AG08396 (cell line): ENCODE measurements at places on chromosomes 1 and 21.
A peak's percentile ranks its signal among the peaks of the same experiment; 100 is the strongest.

DNA sequence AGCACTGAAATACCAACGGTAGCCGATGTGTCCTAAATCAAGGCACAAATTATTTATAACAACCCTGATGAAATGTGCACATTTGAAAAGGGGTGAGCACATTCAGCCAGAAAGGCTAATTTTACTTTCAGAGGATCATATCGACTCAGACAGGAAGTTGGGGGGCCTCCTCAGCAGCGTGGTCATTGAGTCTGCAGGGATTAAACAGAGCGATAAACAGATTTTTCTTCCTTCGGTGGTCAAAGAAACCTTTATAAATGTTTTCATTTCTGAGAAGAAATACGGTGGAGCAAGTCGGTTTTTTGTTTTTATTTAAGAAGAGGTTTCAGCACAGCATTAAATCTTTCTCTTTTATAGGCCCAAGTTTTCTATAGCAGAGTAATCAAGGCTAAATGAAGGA is 45.7 kb downstream of the PGM1 start:
- no peak for DNase-seq

DNA sequence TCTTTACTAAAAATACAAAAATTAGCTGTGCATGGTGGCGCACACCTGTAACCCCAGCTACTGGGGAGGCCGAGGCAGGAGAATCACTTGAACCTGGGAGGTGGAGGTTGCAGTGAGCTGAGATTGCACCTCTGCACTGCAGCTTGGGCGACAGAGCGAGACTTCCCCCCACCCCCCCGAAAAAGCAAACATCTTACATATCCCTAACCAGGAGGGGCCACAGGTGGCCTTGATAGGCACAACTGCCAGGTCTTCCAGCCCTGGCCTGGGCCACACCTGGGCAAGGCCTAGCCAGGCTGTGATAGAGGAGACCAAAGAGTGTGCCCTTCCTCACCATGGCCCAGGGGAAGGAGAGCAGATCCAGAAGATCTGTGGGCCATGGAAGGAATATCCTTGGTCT is 28.6 kb upstream of the POU3F1 start:
- DNase-seq = no peak

DNA sequence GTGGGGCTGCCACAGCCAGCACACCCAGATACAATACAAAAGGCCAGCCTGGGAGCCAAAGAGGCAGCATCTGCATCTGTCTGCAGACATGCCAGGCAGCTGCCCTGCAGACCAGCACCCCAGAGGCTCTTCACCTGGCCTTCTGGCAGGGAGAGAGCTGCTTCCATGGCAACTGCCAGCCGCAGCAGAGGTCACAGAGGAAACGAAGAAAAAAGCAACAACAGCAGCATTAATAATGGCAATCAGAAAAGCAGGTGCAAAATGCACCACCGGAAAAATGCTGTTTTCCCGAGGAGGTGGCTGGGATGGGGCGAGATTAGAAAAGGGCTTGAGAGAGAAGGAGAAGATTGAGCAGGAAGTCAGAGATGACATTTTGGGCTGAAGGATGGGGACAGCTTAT is 309.5 kb downstream of the PCP4 start:
- no peak for DNase-seq

- DNase-seq = no peak
Observed at GRCh38 chr1:198622001-198622400, 16.8 kb upstream of the PTPRC start.

DNA sequence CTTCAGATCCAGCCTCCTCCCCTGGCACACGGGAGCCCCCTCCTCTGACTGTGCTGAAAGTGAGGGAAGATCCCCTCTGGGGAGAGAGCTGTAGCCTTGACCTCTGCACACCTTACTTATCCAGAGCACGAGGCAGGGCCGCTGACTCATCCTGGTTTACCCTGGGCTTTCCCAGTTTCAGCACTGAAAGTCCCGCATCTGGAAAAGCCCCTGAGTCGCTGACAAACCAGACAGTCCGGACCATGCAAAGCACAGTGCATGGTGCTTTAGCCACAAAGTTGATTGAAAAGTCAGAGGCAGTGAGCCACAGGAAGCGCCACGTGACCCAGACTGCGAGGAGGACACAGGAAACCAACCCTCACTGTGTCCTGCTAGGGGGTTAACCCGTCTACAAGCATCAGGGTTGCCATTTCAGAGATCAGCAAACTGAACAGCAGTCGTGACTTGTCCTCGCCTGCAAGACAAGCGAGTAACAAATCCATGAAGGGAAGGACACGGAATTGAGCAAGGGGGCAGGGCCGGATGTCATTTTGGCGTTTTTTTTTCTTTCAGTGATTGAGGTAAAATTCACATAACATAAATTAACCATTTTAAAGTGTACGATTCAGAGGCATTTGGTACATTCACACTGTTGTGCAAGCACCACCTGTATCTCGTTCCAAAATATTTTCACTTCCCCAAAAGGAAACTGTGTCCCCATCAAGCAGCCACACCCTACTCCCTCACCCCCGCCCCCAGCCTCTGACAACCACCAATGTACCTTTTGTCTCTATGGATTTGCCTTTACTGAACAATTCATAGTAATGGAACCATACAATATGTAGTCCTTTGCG is 19.9 kb upstream of the IFNGR2 start:
- peak; percentile 30 for DNase-seq

DNA sequence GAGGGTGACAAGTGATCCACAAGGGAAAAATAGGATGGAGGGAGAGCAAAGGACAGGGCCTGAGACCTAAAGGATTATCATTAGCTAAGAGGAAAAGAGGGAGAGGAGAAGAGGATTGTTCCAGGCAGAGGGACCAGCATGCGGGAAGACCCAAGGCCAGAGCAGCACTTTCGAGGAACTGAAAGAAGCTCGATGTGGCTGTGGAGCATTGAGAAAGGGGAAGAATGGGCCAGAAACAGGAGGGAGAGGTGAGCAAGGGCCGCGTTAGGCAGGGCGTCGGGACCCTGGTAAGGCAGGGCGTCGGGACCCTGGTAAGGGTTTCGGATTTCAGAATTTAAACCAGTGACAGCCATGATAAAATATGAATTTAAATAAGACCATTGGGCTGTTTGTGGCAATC is 22.8 kb upstream of the CSF1 start:
- no peak for DNase-seq

- DNase-seq = no peak
Observed at GRCh38 chr1:8814865-8815264, 2.6 kb downstream of the RERE start.

- DNase-seq = no peak
Observed at GRCh38 chr1:199336745-199337640, 690.5 kb upstream of the NR5A2 start.

- no peak for DNase-seq
Observed at GRCh38 chr1:202234331-202235002, 40.9 kb downstream of the LGR6 start.

- DNase-seq = no peak
Observed at GRCh38 chr1:231387770-231388669, 34.1 kb downstream of the EGLN1 start.

DNA sequence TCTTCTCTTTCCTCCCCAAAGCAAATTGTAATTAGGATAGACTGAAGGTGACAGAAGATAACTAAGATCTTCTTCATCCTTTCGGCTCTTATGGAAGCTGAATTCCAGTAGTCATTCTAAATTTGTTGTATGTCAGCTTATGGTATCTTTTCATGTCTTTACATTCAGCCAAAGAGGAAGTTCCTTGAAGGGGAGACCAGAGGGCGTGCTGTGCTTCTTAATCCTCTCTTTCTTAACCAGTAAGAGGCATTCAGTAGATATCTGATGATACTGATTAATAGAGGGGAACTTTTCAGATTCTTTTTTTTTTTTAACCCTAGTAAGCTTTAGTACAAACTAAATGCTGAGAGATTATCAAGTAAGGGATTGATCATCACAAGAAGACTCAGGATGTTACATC is 102.3 kb downstream of the OSBPL9 start:
- no peak for DNase-seq

DNA sequence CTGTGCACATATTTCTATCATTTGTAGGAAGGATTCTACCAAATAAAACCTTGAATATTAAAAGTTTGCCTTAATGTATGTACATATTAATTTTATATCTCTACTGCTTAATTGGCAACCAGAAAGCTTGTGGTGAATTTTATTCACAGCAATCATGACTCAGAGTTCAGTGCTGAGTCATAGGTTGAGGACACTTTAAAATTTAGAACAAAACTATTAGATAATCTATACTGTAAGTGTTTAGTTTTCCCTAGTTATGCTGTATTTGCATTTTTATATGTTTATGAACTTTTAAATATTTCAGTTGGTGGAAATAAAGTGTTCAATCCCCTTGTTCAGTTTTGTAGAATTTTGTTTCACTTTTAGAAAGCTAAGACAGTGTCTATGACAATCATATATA is 841.5 kb downstream of the KCNT2 start:
- DNase-seq = no peak

GRCh38 chr1:236835491-236835890 is 40.4 kb downstream of the MTR start:
- DNase-seq = no peak

DNA sequence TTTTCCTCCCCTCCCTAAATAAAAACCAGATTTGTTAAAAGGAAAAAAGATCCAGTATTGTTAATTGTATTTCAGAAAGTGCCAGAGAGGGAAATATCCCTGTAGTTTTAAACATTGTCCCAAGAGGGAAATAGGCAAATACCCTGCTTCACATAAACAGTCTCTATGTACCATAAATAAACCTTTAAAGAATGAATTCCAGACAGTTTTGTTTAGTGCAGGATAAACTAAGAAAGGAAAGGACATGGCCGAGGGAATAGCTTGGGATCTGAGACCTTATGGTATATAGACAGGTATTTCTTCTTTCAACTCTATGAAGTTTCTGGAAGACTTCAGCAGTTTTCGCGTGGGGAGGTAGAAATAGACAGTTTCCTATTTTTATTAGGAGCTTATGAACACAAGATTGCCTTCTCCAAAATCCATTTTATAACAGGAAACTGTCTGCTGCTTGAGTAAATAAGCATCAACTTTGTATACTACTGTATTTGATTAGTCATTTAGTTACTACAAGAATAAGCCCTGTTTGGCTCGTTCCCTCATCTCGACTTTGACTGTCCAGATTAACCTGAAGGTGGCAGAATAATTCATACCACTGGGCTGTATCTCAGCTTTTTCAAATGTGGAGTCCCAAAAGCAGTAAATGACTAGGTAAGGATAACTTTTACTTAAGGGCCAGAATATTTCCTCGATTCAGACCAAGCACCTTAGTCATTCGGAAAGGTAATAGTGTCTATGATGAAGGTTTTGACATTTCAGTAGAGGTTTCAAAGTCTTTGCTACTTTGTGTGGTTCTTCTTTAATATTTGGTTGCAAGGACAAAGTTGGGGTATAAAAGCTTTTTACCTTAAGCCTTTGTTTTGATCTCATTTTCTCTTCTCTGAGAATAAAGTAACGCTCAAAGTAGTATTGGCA is 177.5 kb downstream of the VPS13D start:
- DNase-seq = peak; percentile 45

GRCh38 chr21:27017246-27017645 is 50.4 kb upstream of the ADAMTS5 start:
- no peak for DNase-seq

DNA sequence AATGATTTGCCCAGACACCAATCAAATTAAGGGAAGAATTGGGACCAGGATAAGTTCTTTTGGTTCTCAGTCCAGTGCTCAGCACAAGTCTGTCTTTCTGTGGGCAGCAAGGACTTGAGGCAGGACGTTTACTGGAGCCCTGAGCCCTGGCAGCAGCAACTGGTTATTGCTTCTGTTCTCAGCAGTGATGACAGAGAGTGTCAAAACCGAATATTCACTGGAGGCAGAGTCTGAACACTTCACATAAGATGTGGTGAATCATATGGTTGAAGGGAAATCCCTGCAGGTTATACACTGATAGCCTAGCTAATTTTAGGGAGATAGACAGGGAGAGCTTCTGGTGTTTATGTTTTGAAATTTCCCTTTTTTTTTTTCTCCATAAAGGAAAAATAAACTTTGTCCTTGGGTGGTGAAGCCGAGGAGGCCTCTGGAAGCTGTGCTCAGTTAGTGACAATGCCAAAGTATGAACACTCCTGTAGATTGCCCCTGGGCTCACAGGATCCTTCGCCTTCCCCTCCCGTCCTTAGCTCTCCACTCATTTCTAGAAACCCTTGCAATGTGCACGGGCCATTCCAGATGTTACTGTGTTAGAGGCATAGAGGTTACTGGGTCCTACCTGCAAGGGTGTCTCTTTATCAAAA is 26.3 kb upstream of the TSPAN2 start:
- no peak for DNase-seq

GRCh38 chr21:36104317-36105300 is 30.3 kb upstream of the CBR3 start:
- DNase-seq = no peak

DNA sequence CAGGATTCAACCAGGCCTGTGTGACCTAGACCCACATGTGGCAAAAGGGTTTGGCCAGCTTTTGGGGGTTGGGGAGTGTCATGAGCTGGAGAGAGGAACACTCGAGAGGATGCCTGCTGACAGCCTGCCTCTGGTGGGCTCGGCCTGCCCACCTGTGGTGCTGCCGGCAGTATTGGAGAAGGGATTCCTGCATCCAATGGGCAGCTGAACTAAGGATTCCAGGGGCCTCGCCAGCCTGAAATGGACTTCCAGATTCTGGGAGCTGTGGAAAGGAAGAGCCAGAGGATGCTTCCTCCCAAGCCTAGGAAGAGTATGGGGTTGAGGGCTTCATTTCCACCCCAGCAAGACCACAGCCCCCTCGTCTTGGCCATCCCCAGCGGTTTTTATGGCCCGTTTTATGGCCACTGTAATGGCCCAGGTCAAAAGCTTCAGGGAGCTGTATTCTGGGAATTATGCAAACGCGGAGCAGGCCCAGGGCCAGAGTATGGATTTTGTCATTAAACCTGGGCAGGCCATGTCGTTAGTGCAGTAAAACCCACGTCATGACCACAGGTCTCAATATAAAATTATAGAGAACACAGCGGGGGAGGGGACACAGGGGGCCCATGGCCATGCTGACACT is 63.6 kb downstream of the TMEM53 start:
- DNase-seq = no peak

DNA sequence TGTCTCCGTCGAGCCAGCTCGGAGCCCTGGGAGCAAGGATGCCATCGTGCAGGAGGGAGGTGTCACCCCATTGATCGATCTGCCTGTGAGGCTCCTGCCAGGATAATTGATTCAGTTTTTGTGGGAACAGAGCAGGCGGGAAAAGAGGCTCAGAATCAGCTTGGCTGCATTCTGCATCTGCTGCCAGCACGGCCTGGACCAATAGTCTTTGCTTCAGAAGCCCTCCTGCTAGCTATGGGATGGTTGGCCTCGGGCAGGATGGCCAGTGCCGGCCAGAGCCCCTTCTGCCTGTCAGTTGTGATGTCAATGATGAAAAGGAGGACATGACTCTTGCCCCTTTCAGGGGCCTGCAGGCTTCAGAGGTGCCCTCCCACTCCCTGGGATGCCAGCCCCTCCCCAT is 39.6 kb downstream of the PTPRF start:
- no peak for DNase-seq

- no peak for DNase-seq
Observed at GRCh38 chr1:201406831-201407406, 7.8 kb upstream of the LAD1 start.
